GM03348 (cell line): ENCODE measurements at places on chromosomes 6 and 20.

DNA sequence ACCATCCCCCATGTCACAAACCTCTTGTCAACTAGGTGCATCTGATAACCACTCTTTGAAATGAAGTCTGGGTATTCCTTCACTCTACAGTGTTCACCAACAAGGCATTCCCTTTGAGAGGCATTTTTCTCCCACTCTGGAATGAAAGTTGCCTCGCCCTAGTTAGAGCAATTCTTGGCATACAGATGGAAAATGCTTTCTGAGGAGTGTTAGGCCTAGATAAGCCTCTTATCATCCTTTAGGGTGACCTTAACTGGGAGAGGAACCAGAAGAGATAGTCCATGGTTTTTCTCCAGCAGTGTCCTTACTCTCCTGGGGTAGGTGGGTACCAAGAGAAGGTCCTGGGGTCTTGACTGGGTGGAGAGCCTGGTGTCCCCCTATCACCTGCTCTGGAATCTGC lies 14.8 kb downstream of the CLIC5 start:
- DNase-seq, result no peak

GRCh38 chr6:85662251-85662650 lies 19.6 kb upstream of the SYNCRIP start:
- no peak for DNase-seq

DNA sequence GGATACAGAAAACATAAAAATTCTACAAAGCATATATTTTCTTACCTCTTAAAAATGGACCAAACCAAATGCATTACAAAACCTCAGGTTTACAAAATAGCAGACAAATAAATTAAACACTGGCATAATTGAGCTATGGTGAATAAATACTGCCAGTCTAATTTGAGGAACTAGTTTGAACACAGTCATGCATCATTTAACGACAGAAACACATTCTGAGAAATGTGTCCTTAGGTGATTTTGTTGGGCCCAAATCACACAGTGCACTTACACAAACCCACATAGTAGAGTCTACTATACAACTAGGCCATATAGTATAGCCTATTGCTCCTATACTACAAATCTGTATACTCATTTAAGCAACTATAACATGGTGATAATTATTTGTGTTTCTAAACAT lies 215.6 kb downstream of the FOXC1 start:
- no peak for DNase-seq

- no peak for DNase-seq
These were observed 6.0 kb downstream of the RGS17 start for GRCh38 chr6:153125032-153125431.

GRCh38 chr6:5133943-5134342 lies 48.8 kb downstream of the PPP1R3G start:
- no peak for DNase-seq
